GM23338 (cell line): ENCODE measurements at places on chromosomes 16 and 17. TPM values are rescaled to one million over a fixed set of nuclear protein-coding genes. Genes with fewer than 3 reads are reported as not detected.

PRAC2 gene
- total RNA-seq: not detected in 2 replicates

TLCD2 gene
- total RNA-seq: 0.58 and 1.4 TPM in 2 replicates

CDK5R1 gene
- total RNA-seq: 8.7 and 11.6 TPM in 2 replicates

HSPB9 gene
- total RNA-seq: 0.52 TPM in 1 of 2 replicates, not detected in the other

KRT10 gene
- 7.8 and 9.6 TPM in 2 replicates for total RNA-seq

KIF2B gene
- total RNA-seq: not detected in 2 replicates

C1QL1 gene
- 4.9 and 14.4 TPM in 2 replicates for total RNA-seq

OR2C1 gene
- not detected in 2 replicates for total RNA-seq

VWA3A gene
- total RNA-seq: 0.45 TPM in 1 of 2 replicates, not detected in the other

NDEL1 gene
- 15.9 and 21.2 TPM in 2 replicates for total RNA-seq

SP6 gene
- 0.82 and 1.0 TPM in 2 replicates for total RNA-seq

KCNJ18 gene
- total RNA-seq: not detected in 2 replicates

DNA sequence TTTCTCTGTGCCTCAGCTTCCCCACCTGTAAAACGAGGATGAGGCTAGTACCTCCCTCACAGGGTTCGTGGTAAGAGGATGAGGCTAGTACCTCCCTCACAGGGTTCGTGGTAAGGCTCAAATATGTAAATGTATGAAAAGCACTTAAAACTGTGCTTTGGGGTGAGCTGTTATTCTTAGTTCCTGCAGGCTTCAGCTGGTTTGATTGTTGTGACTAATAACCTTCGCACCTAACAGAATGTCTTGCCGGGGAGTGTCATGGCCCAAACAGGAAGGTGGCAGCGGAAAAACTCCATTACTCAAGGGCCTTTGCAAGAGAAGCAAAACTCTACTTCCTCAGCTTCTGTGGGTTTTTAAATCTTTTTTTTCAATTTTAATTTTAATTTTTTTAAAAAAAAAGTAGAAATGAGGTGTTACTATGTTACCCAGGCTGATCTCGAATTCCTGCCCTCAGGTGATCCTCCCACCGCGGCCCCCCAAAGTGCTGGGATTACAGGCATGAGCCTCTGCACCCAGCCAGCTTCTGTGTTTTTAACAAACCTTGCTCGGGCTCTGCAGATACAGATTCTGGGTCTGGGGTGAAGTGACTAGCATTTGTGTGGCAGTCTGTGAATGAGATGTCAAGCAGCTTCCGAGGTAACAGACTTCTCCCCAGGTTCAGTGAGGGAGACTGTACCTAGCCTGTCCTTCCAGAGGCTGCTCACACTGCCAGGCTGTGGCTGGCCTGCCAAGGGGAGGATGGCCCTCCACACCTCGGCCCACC is 103.0 kb downstream of the RAB11FIP4 start:
- no peak overlapping the region for H3K4me3 ChIP-seq
- no peak for DNase-seq
- no peaks in the 10 kb centered on the region for H3K27me3 ChIP-seq
- no peak overlapping the region for H3K27ac ChIP-seq
- H3K36me3 ChIP-seq: no peaks in the 10 kb centered on the region

DNA sequence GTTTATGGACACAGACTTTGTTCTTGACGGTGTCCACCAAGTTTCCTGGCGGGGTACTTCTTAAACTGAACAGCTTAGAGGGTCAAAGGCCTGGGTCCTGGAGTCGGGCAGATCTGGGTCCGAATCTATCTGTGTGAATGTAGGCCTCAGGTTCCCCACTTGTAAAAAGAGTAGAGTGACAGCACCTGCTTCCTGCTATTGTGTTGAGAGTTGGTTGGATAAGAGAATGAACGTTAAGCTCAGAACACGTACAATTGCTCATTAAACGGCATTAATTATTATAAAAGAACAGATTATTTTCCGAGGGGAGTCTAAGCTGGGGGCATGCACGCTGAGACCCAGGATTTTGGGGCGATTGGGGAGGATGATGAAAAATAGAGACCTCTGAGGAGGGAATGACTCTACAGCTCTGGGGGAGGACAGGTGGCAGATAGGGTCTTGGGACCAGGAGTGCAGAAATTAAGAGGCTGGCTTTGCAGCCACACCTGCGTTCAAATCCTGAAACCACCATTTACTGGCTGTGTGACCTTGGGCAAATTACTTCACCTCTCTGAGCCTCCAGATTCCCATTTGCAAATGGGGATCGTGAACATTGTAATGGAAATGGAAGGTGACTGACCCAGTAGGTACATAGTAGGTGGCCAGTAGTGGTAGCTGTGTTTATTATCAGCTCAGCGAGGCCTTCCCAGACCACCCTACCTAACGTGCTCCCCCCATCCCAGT is 862 bp downstream of the CLEC16A start:
- peaks cover 50% of the 10 kb centered on the region for H3K4me1 ChIP-seq
- 0 out of 2 replicates have a peak overlapping the region, but pooled peaks have one; percentile 23 for H3K27ac ChIP-seq
- H3K36me3 ChIP-seq: no peaks in the 10 kb centered on the region
- no peak for DNase-seq
- H3K4me3 ChIP-seq: peak overlapping the region; percentile 93
- H3K27me3 ChIP-seq: 0 out of 2 replicates have a peak, but pooled peaks cover 5% of the 10 kb centered on the region

DNA sequence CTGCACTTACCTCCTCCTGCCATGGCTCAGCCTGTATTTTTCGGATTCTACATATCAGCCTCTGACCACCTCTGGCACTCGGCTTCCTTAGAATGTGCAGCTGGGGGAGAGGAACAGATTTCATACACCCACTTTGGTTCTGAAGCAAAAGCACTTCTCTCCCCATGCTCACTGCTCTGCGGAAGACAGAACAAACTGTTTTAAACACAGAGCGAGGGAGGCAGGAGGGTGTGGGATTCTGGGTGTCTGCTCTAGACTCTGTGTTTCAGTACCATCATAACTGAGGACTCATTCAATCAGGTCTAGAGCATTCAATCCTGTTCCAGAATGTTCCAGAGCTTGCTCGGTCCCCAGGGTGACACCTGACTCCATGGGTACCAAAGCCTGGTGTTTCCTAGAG is 239.1 kb downstream of the GRIN2A start:
- peaks cover 17% of the 10 kb centered on the region for H3K4me1 ChIP-seq
- no peak for DNase-seq
- H3K36me3 ChIP-seq: no peaks in the 10 kb centered on the region
- H3K27ac ChIP-seq: no peak overlapping the region

DNA sequence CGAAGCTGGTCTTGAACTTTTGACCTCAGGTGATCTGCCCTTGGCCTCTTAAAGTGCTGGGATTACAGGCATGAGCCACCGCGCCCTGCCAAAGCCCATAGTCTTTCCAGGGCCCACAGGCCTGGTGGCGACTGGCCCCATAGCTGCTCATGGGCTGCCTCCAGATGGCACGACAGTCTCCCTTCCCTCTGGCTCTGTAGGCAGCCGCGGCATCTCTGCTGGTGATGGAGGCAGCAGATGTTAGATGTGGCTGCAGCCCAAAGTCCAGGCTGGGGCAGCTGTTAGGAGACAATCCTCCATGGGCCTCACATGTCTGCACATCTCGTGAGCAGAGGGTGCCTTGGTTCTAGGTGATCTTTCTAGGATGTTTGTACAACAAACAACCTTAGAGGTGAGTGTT is 69.7 kb upstream of the DNAJA2 start:
- H3K27me3 ChIP-seq: peaks cover 5% of the 10 kb centered on the region
- H3K36me3 ChIP-seq: no peaks in the 10 kb centered on the region
- no peak overlapping the region for H3K4me3 ChIP-seq
- no peak for DNase-seq
- no peaks in the 10 kb centered on the region for H3K4me1 ChIP-seq

DNA sequence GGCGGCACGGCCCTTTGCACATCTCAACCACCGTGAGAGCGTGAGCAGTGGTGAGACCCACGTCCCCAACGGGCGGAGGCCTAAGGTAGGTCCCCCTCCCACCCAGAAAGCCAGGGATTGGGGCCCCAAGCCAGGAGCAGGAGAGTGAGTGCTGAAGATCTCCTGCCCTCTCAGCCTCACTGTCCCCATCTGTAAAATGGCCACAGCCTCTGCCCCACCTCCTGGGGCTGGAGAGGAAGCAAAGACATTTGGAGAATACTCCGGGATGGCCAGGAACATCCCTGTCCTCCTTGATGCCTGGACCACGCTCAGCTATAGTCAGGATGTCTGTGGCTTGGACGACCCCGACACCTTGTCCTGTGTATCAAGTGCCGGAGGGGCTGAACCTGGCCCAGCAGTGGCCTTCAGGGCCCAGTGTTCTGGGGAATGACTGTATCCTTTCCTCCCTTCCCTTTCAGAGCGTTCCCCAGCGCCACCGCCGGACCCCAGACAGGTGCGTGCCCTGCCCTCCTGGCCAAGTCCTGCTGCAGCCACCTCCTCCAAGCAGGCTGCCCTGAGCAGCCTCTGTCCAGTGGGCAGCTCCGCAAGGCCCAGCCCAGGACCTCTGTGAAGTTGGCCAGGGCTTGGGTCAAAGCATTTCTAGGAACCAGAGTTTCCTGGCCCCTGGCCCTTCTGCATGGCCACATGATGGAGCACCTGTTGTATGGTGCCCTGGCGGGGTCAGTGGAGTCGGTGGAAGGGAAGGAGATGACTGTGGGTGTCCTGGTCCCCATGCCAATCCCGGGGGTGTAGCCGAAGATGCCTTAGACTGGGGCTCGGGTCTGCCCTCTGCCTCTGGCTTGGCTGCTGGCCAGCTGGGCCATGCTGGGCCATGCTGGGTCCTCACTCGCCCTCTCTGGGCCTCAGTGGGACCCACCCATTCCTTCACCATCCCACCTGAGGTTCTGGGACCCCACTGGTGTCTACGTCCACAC is 38.4 kb downstream of the ADCY7 start:
- H3K27me3 ChIP-seq: no peaks in the 10 kb centered on the region
- no peak overlapping the region for H3K27ac ChIP-seq
- H3K36me3 ChIP-seq: no peaks in the 10 kb centered on the region
- H3K4me3 ChIP-seq: no peak overlapping the region
- DNase-seq: no peak

- no peaks in the 10 kb centered on the region for H3K27me3 ChIP-seq
- no peak overlapping the region for H3K27ac ChIP-seq
- DNase-seq: no peak
- no peaks in the 10 kb centered on the region; the same call in 1 of the 2 replicates for H3K36me3 ChIP-seq
Observed at GRCh38 chr17:72529386-72529785, 408.6 kb downstream of the SOX9 start.

DNA sequence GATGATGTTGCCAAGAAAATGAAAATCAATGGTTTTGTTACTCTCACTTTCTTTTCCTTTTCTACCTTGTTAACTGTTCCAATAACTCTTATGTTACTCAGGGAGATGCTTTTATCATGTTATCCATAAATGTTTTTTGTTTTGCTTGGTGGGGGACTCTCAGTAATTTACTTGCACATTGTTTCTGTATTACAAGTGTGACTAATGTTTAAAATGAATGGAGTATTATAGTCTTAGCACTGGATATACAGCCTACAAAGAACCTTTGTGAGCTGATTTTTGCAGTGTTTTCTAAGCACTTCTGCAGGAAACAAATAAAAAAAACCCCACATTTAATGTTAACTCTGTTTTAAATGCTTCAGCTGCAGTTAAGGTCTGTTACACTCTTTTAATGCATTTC is 12.1 kb downstream of the VMP1 start:
- DNase-seq: no peak
- no peaks in the 10 kb centered on the region for H3K36me3 ChIP-seq
- no peaks in the 10 kb centered on the region for H3K27me3 ChIP-seq

GRCh38 chr16:80265624-80266306 is 275.0 kb upstream of the DYNLRB2 start:
- H3K4me1 ChIP-seq: no peaks in the 10 kb centered on the region
- no peak for DNase-seq
- no peaks in the 10 kb centered on the region for H3K36me3 ChIP-seq
- no peaks in the 10 kb centered on the region for H3K27me3 ChIP-seq

GRCh38 chr16:66457888-66458287 is 30.8 kb downstream of the BEAN1 start:
- no peak overlapping the region for H3K4me3 ChIP-seq
- peaks cover 10% of the 10 kb centered on the region; the same call in 1 of the 2 replicates for H3K4me1 ChIP-seq
- peak; percentile 14 for DNase-seq
- H3K36me3 ChIP-seq: no peaks in the 10 kb centered on the region

DNA sequence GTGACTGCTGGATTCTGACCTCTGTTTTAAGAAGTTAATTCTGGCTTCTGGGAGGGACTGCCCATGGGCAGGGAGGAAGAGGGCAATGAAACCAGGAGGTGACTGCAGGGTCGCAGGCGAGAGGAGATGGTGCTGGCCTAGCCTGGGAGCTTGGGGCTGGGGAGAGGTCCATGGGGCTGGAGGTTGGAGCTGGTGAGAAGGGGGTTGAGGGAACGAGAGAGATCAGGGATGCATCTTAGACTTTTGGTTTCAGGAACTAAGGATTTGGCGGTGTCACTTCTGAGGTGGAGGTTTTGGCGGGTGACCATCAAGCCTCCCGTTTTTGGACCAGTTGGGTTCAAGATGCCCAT is 64.6 kb downstream of the NKD1 start:
- H3K4me3 ChIP-seq: no peak overlapping the region
- no peaks in the 10 kb centered on the region for H3K27me3 ChIP-seq
- DNase-seq: no peak
- H3K4me1 ChIP-seq: peaks cover 3% of the 10 kb centered on the region

- H3K27me3 ChIP-seq: no peaks in the 10 kb centered on the region
- H3K4me3 ChIP-seq: no peak overlapping the region
- DNase-seq: peak; percentile 50
- peaks cover 5% of the 10 kb centered on the region for H3K4me1 ChIP-seq
- no peak overlapping the region for H3K27ac ChIP-seq
Observed at GRCh38 chr16:752007-752312, 8.6 kb upstream of the MSLN start.

DNA sequence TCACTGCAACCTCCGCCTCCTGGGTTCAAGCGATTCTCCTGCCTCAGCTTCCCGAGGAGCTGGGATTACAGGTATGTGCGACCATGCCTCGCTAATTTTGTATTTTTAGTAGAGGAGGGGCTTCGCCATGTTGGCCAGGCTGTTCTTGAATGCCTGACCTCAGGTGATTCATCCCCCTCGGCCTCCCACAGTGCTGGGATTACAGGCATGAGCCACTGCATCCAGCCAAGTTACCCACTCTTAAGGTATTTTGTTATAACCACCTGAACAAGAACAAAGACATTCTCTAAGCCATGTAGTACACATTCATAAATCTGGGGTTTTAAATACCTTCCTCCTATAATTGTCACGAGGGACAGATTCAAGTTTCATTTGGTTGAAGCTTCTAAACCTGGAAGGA is 12.3 kb upstream of the TMEM170A start:
- DNase-seq: no peak
- no peak overlapping the region for H3K4me3 ChIP-seq
- no peaks in the 10 kb centered on the region for H3K36me3 ChIP-seq
- no peaks in the 10 kb centered on the region for H3K27me3 ChIP-seq

DNA sequence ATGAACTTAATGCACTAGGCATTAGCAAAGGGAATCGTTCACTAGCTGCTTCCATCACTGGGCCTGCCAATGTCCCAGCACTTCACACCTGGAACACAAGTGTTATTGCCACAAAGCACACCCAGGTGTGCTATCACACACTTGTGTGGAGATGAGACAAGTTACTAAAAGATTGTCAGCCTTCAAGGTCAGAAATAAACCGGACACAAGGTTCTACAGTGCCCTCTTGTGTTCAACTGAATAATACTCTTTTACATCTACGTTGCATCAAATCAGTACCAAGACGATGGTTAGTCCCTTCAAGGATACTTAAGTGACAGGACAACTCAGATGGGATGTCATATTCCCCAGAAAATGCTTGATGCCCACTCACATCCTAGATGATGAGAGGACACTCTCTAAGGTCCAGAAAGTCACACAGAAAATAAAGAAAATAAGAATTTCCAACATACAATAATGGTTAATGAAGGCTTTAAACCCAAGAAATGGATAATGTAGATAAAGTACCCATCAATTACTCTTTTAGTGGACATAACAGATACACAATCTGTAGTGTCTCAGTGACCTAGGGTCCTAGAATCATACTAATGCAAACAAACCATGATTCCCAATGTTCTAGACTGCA is 16.4 kb upstream of the GLG1 start:
- peaks cover 63% of the 10 kb centered on the region for H3K36me3 ChIP-seq
- no peak overlapping the region for H3K4me3 ChIP-seq
- no peaks in the 10 kb centered on the region for H3K27me3 ChIP-seq
- peaks cover 10% of the 10 kb centered on the region for H3K4me1 ChIP-seq
